ENCODE measurements at places on chromosomes 7 and 10. TPM values are rescaled to one million over a fixed set of nuclear protein-coding genes. Genes with fewer than 3 reads are reported as not detected.

SPDYE16 gene
- total RNA-seq: 0.34 TPM

ANKRD22 gene
- not detected for total RNA-seq

SPDYE2 gene
- not detected for total RNA-seq

SEMA3C gene
- 25.8 TPM for total RNA-seq

SPACDR gene
- total RNA-seq: 0.84 TPM

SPDYE9 gene
- not detected for total RNA-seq

PRRT4 gene
- total RNA-seq: 0.43 TPM

CRHR2 gene
- total RNA-seq: not detected

SEPTIN14 gene
- total RNA-seq: not detected

TMEM168 gene
- total RNA-seq: 21.9 TPM

AKR1C4 gene
- total RNA-seq: 0.25 TPM

ADAM12 gene
- not detected for total RNA-seq

HOXA4 gene
- total RNA-seq: 4.8 TPM

TMEM130 gene
- not detected for total RNA-seq

HYAL4 gene
- total RNA-seq: 0.68 TPM

MMP21 gene
- total RNA-seq: not detected

All from Caco-2 (cell line).